Osteoblast (primary cell): ENCODE measurements at places on chromosomes 5 and 9. TPM values are rescaled to one million over a fixed set of nuclear protein-coding genes. Genes with fewer than 3 reads are reported as not detected.

VCAN gene
- total RNA-seq, result 543 and 658 TPM in 2 replicates

CAVIN4 gene
- total RNA-seq, result 1.4 and 1.5 TPM in 2 replicates

CAMK4 gene
- 0.29 and 0.72 TPM in 2 replicates for total RNA-seq

OR1J4 gene
- total RNA-seq, result not detected in 2 replicates

DNA sequence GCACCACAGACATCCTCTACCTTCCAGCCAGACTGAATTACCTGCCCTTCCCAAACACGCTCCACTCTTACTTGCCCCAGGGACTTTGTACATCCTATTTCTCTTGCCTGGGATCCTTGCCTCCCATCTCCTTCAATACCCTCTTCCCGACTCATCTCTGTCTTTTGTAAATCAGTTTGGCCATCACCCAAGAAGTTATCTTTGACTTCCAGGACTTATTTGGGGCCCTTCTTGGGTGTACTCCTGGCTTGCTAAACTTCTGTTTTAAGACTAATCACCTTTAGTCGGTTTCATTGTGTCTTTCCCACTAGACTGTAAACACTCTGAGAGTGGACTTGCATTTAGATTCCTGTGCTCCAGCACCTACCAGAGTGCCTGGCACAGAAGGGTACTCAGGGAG is 545.6 kb downstream of the ACTL7B start:
- DNase-seq, result no peak

SPATA31A6 gene
- total RNA-seq, result not detected in 2 replicates

SPATA31E1 gene
- total RNA-seq, result under 0.01 TPM in 1 of 2 replicates, not detected in the other

- no peak for DNase-seq
These were observed 105.1 kb downstream of the MED10 start for GRCh38 chr5:6273090-6273735.

- DNase-seq, result no peak
These were observed 586.9 kb downstream of the CCDC171 start for GRCh38 chr9:16139774-16140173.

CYLC2 gene
- not detected in 2 replicates for total RNA-seq

FOXI1 gene
- total RNA-seq, result not detected in 2 replicates

- DNase-seq, result peak; percentile 46
These were observed 75.2 kb downstream of the FCHO2 start for GRCh38 chr5:73030995-73031394.

DNA sequence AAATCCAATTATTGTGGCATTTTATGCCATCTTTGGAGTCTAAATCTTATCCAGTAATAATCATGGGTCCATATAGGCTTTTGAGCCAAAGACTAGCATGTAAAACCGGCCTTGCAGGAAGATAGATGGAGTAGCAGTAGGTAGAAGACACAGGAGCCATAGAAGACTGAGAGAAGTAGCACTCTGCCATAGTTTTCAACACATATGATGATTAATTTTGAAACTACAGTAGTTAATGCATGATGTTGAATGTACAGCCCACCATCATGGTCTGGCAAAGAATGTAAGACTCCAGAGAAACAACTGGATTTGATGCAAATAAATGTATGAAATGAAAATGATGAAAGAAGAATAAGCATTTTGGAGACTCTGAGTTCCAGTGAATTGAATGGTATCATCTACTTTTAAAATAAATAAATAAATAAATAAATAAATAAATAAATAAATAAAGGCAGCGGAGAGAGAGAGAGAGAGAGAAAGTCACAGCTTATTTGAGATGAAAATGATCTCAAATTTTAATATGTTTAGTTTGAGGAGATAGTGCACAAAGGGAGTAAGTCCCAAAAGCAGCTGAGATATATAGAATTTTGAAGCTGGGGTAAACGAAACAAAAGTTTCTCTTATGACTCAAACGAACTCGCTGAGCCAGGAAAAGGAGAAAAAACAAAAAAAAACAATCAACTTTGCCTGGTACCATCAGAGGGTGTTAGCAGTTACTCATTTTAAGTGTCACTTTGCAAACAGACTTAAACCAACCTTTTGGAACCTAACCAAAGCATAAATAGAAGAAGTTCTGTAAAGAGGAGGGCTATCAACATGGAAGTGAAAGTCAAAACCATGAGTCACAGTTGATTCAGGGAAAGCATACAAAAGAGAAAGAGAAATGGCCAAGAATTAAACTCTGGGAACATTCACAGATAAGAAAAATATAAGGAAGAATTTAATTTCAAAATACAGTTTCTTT is 388.7 kb downstream of the CETN3 start:
- DNase-seq, result peak; percentile 72

- DNase-seq, result peak; percentile 8
These were observed 367.8 kb upstream of the SPATA31A5 start for GRCh38 chr9:60546406-60546805.

OSMR gene
- 174 and 189 TPM in 2 replicates for total RNA-seq

KIF12 gene
- not detected in 2 replicates for total RNA-seq

DNA sequence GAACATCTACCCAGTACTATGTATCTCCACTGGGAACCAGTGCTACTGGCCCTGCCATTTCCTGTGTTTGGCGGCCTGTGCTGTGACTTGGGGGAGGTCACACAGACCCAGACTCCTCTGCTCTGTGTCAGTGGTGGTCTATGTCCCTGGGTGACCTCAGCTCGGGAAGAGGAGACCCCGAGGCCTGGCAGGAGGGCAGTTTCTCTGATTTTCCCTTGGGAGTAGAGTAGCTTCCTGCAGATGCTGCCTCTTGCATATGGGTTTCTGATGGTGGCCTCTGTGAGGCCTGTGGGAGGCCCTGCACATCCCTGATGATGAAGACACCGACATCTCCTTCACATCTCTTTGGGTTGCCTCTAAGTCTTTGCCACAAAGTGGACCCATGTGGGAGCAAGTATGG is 13.0 kb upstream of the SMIM32 start:
- DNase-seq, result no peak

PHF24 gene
- under 0.01 TPM in 1 of 2 replicates, not detected in the other for total RNA-seq

DNA sequence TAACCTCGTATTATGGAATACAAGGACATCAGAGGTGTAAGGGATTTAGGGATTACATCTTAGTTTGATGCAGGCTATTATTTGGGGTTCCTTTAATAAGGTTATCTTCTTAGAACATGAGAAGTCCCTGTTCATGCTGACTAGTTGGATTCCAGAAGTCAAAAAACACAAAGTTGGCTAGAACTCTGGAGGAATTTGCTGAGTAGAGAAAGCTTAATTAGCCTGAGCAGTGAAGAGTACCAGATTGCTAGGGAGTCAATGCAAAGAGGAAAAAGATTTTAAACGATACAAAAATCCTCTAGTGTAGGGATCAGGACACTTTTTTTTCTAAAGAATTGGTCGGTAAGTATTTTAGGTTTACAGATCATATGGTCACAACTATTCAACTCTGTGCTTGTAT is 1872.5 kb upstream of the C9orf72 start:
- DNase-seq, result no peak

GRCh38 chr9:108547411-108548135 is 308.2 kb downstream of the ACTL7B start:
- no peak for DNase-seq

DNA sequence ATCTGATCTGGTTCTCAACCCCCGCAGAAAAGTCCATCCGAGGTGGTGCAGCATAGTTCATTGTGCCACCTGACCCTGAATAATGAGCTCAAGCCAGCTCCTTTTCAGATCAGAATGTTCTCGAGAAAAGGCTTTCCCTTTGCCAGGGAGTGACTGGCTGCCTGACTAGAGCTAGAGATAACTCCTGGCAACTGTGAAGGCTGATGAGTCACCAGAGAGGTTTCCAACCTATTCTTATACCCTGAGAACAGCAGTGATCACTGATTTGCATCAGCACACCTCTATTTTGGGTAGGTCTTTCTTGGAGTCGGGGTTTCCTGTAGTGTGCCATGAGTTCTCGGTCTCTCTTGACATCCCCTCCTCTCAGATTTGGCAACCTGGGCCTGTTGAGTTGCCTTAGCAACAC is 127.9 kb downstream of the PIK3R1 start:
- peak; percentile 61 for DNase-seq

GCNT4 gene
- total RNA-seq, result 2.5 and 2.7 TPM in 2 replicates

GRCh38 chr5:140227046-140227445 is 52.1 kb downstream of the CYSTM1 start:
- no peak for DNase-seq

DNA sequence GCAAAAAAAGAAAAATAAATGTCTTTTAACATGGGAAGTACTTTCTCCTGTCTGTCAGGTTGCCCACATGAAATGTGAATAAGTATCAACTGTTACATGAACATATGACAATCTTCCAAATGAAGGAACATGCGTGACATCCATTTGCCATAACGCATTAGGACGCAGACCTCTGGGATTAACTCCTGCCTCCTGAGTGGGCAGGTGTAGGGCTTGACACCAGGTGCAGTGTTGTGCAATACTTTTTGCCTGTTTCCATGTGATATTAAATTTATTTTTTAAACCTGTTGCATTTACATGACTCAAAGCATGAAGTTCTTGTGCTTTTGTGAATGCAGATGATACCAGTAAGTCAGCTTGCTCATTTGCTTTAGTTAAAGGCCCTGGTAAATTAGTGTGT is 8.7 kb upstream of the TMEM141 start:
- no peak for DNase-seq

- no peak for DNase-seq
These were observed 34.5 kb upstream of the GLIS3 start for GRCh38 chr9:4334410-4334813.

EGFLAM gene
- 11.2 and 13.8 TPM in 2 replicates for total RNA-seq

EPB41L4A gene
- total RNA-seq, result 0.59 and 0.72 TPM in 2 replicates

GRCh38 chr5:156920861-156921431 is 42.1 kb downstream of the TIMD4 start:
- no peak for DNase-seq

- DNase-seq, result peak; percentile 100
These were observed at the start of gene WDR5 for GRCh38 chr9:134135343-134136117. Gene WDR5 (plus strand): TSS chr9:134136082. CDS start chr9:134139878, 3,796 bp downstream.

DNA sequence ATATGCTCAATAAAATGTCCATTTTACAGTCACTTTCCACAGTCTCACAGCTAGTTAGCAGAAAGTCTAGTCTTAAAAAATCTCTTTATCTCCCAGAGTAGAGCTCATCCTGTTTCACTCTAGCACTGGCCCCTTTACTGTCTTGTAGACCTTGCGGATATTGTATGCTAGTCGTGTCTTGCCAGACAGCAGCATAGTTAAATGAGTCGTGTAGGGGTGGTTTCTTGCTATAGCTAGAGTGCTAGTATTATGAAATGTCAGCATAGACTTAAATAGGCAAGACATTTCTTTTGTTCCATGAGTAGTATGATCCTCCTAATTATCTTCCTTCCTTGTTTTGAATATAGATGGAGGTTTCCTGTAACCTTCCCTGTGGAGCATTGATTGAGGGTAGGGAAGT is 77.4 kb downstream of the C7 start:
- DNase-seq, result no peak

PCDHGA1 gene
- 1.1 and 1.5 TPM in 2 replicates for total RNA-seq

GRCh38 chr5:58961631-58962280 is 378.9 kb downstream of the RAB3C start:
- DNase-seq, result peak; percentile 52

SLC25A2 gene
- 0.36 and 0.59 TPM in 2 replicates for total RNA-seq

GRCh38 chr5:1763960-1764605 is 35.6 kb downstream of the MRPL36 start:
- peak; percentile 78 for DNase-seq

GRCh38 chr5:103780794-103781193 is 218.2 kb upstream of the NUDT12 start:
- peak; percentile 44 for DNase-seq

- DNase-seq, result no peak
These were observed 3.9 kb downstream of the GPRIN1 start for GRCh38 chr5:176606032-176606431.

- no peak for DNase-seq
These were observed 592.9 kb downstream of the SEMA5A start for GRCh38 chr5:8953016-8953415.

DNA sequence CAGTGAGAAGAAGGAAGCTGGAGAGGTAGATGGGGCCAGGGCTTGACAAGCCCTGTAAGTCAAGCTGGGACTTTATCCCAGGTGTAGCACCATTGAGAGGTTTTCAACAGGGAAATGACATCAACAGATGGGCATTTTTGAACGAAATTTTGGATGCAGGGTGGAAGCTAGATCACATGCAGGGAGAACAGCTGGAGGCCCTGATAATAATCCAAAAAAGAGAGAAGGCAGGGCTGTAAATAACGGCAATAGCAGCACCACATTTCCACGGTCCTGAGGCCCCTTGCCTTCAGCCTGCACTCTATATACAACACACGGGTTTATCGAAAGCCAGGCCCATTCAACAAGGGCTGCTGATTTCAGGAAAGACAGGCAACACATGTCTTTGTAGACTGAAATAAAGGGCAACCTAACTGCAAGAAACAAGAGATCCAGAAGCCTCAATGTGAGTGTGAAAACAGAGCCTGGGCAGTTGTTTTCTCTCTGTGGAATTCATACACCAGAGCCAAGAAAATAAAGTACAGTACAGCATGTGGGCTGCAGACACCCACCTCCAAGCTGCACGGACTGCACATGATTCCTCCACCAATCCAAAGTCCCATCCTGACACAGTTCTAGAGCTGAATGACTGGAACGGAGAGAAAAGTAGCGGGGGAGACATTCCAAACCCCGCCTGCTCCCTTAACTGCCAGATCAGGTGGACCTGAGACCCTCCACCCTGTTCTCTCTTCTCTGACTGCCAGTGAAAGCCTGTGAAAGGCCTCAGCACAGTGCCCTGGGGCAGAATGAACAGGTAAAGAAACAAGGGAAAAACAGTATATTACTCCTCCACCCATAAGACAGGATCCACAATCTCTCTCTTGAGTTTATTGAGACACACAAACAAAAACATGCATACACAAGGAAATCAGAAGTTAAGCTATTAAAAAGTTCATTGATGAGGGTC is 36.3 kb downstream of the KLHL3 start:
- no peak for DNase-seq

- DNase-seq, result peak; percentile 95
These were observed 1.2 kb downstream of the IER5L start for GRCh38 chr9:129176701-129177442.

LRRC70 gene
- 1.4 and 1.8 TPM in 2 replicates for total RNA-seq

HOMER1 gene
- 10.6 and 14.1 TPM in 2 replicates for total RNA-seq

DNA sequence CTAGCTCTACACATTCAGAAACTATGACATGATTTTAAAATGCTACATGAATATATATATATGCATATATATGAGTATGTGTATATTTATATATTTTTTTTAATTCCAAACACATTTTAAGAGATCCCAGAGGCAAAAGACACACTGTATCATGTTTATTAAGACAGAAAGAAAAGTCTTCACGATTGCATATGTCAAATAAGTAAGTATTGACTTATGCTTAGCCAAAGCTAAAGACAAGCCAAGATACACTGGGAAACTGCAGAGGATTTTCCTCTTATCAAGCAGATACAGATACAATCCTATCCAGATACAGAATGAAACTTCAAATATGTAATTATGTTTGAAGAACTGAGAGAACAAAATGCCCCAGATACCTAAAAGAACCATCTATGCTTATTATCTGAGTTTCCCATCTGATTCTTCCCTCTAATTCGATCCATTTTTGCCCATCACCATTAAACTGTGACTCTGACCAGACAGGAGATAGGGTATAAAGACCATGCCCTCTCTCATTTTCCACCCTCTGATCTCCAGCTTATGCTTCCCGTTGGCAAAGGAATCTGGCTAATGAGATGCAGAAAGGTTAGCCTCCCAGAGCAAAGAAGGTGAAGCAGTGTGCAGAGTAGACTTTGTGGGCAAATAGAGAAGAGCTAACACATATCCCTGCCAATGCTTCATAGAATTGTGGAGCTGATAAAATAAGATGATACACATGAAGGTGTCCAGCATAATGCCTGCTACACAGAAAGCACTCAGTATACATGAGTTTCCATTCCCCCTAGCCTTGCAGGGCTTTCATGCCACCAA is 131.0 kb upstream of the TARS1 start:
- no peak for DNase-seq

GRCh38 chr5:90549729-90550275 is 8.8 kb upstream of the ADGRV1 start:
- DNase-seq, result no peak

IL12B gene
- not detected in 2 replicates for total RNA-seq

CCDC171 gene
- 5.8 and 8.0 TPM in 2 replicates for total RNA-seq

- no peak for DNase-seq
These were observed 357.4 kb upstream of the CCNH start for GRCh38 chr5:87770016-87770570.
